NCI-H510A treated with DMSO at 0.1 percent for 48 hours (cell line): ENCODE measurements at places on chromosomes 3 and 15.

- DNase-seq, result no peak
These were observed 27.4 kb upstream of the ARL14 start for GRCh38 chr3:160649596-160649995.

DNA sequence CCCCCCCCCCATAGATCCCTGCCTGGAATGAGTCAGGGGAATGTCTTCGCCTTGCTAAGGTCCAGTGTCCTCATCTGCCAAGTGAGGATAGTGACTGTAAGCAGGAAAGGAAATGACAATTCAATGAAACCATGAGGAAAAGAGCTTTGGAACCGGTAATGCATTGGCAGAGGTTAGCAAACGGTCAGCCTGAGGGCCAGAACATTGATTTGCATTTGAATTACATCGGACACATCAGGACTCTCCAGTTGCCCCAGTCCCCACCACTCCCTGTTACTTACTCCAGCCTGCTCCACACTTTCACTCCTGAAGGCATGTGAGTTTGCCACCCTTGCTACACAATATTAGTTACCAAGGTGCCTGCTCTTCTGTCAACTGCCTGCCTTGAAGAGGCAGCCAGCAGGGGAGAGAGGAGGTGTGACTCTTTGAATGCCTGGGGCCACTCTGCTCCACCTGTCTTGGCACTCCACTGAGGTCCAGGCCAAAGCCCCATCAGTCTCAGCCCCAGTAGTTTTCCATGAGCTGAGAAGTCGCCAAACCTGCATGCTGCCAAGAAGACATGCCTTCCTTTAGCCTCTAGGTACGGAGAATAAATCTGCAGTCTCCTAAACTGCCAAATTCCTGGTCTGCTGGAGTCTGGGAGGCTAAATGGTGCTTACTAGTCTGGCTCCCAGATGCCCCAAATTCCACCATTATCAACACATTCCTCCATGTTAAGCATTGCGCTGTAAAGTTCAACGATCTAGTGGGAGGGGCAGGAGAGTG lies 191.7 kb upstream of the TLE3 start:
- DNase-seq, result no peak

DNA sequence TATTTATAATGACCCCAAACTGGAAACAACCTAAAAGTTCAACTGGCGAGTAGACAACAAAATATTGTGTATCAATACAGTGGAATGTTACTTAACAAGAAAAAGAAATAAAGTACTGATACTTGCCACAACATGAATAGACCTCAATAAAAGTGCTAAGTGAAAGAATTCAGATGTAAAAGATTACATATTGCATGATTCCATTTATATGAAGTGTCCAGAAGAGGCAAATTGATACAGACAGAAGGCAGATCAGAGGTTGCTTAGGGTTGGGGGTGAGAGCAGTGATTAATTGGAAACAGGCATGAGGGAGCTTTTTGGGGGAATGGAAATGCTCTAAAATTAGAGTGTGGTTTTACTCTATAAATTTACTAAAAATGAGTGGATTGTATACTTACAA lies 183.3 kb downstream of the SATB1 start:
- no peak for DNase-seq

DNA sequence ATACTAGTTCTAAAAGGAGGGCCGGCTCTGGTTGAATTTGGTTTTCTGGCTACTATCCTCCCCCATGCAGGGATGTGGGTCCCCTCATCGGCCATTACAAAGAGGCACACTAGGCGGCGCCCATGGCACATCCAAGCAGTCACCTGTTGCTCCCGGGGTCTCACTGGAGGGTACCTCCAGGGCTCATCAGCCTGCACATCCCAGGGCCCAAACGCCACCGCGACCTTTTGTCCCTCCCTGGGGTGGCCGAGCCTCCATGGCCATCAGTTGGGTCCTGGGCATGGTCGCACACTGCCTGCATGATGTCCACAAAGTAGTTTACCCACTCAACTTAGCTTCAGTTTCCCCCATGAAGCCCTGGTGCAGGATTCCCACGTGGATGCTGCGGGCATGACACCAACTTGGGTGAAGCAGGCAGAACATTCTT lies 28.3 kb downstream of the IDH3A start:
- peak; percentile 9 for DNase-seq

DNA sequence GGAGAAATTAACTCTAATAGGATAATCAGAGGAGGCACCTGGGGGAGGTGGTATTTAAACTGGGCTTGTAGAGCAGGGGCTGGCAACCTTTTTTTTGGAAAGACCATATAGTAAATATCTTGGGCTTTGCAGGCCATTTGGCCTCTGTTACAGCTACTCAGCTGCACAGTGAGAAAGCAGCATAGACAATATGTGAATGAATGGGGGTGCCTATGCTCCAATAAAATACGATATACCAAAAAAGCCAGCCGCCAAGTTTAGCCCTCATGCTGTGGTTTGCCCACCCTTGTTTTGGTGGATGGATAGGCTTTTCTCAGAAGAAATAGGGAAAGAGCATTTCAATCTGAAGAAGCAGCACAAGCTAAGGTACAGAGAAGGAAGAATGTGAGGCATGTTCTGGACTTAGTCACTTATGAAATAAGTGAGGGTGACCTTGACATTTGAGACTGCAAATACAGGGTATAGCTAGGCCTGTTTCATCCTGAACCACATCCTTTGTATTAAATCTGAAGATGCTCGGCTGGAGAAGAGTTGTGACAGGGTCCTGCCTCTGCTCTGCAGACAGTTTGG lies 131.0 kb upstream of the NR2E3 start:
- no peak for DNase-seq

DNA sequence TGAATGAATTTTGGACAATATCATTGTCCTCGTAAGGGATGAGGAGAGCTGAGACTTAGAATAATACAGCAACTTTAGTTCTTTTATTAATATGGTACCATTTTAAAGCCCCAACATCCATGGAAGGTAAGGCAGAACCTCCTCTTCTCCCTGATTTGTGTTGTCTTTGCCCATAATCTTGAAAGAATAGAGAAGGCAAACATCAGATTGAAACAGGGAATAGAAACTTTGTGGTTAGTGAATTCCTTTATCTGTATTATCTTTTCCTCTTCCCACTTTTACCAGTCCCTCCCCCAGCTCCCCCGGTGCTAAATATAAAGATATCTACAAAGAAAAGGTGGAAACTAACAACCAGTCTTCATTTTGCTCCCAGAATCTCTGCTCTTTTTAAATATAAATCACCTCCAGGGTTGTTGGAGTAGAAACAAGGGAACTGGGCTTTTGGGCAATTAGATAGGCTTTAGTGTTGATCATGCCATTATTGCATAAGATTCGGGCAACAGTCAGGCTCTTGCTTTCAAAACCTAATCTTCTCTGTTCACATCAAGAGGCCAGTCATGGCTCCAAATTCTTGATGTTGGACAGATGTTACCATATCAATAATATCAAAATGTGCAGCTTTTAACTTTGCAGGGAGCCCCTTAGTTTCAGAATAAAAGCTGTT lies 32.5 kb downstream of the ITPR1 start:
- DNase-seq, result no peak

GRCh38 chr3:60015032-60015705 lies 965.3 kb upstream of the CFAP20DC start:
- DNase-seq, result no peak

DNA sequence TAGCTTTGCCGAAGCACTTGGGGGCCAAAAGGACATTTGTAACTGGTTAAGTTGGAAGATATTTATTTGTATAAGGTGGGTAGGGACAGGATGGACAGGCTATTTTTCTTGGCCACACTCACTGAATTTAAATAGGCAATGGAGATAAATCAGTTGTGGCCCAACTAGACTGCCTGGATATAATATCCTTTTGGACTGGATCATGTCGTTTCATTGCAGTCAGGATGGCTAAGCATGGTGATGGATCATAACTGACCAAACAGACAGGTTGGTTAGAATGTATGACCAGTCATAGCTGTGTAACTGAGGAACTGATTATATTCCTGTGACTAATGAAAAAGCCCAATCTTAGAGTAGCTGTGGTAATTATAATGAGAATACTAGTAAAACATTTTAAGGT lies 284.0 kb downstream of the LPP start:
- DNase-seq, result no peak

- no peak for DNase-seq
These were observed 12.2 kb upstream of the VEPH1 start for GRCh38 chr3:157515398-157515797.

- no peak for DNase-seq
These were observed 45.5 kb downstream of the PPM1L start for GRCh38 chr3:160801386-160802118.

DNA sequence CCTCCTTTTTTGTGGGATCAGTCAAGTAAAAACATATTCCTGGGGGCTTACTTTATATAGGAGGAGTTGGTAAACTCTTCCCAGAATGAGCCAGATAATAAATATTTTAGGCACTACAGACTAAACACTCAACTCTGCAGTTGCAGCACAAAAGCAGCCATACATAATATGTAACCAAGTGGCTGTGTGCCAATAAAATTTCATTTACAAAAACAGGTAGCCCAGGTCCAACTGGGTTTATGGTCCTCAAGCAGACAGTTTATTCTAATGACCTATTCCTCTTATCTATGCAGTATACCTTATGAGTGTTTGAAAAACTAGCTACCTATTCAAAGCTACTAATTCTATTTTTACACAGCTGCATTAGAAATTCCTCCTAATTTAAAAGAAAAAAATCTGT lies 61.8 kb downstream of the FAIM start:
- peak; percentile 38 for DNase-seq

- no peak for DNase-seq
These were observed 587.4 kb upstream of the ALCAM start for GRCh38 chr3:104779324-104779723.

DNA sequence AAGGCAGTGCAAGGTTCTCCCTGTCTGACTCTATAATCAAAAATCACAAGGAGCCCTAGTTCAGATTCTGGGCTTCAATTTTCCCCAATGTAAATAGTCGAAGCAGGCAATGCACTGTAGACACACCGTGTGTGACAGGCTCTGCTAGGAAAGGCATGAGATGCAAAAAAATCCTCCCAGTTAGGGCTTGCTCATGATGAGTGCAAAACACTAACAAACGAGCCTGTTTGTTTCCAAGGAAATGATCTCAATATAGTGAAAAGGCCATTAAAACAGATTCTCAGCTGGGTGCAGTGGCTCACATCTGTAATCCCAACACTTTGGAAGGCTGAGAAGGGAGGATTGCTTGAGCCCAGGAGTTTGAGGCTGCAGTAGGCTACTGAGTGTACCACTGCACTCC lies 55.7 kb downstream of the UMPS start:
- no peak for DNase-seq

GRCh38 chr15:23401627-23402026 lies 45.4 kb downstream of the GOLGA6L2 start:
- DNase-seq, result no peak

- DNase-seq, result no peak
These were observed 118.3 kb upstream of the TUSC7 start for GRCh38 chr3:116591236-116591635.

DNA sequence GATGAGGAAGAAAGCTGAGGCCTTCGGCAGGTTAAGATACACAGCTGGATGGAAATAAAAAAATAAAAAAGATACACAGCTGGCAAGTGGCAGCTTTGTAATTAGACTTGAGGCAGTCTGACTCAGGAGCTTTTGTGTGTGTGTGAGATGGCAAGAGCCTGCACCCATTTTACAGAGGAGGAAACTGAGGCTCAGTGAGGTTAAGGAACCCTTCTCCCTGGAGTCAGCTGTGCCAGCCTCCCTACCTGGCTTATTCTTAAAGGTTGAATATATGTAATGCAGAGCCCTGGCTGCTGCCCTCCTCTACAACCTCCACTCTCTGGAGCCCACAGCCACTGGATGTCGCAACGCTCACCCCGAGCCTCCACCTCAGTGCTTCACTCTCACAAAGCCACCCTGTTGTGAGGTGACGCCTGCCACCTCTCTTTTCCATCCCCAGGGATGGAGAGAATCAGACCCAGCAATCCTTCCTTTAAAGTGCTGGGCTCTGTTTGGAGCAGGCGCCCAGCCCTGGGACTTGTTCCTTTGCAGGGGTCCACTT lies 20.6 kb upstream of the FAM107A start:
- DNase-seq, result no peak

DNA sequence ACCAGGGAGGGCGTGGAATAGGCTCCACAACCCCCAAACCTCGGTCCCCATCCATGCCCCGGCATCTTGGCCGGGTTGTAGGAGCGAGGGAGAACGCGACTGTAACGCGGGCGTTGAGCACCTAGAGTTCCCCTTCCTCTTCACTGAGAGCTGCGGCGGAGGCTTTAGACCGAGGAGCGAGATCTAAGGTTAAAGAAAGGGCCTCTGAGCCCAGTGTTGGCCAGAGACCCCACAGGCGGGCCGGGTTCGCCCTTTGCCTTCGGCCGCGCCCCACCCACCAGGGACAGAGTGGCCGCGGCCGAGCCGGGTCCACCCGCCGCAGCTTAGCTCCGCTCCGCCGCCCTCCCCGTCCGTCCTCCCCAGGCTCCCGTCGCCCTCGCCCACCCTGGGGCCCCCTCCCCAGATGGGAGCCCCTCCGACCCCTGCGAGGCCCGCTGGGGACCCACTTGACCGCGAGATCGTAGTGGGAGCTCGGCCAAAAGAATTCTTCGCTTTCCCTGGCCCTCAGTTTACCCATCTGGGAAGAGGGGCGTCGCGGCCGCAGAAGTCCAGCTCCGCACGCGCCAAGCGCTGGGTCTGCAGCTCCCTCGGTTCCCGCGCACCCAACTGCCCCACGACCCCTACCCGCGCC lies 425 bp downstream of the ANPEP start:
- no peak for DNase-seq

GRCh38 chr3:198030125-198030524 lies 70.1 kb downstream of the LMLN start:
- DNase-seq, result no peak

GRCh38 chr3:94787734-94788270 lies 724.9 kb downstream of the NSUN3 start:
- DNase-seq, result no peak

DNA sequence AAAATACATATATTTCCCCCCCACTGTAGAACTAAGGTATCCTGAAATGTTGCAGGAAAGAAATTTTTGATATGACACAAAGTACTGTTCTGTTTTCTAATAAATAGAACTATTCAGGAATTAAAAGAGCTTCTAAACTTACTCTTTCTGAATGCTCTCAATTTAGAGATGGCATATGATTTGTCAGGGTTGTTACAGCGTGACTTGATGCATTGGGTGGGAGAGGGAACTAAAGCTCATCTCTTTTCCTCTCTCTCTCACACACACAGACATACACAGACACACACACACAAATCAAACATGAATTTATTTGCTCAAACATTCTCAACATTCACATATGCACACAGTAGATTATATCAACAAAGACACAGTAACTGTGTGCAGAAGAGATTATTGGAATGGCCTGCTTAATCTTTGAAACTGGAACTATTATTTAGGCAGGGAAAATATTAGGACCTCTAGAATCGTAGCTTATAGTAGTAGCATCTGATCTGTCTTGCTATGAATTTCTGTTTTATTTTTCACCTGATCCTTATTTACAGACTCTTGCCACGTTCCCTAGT lies 807.4 kb upstream of the GBE1 start:
- DNase-seq, result no peak
